ENCODE measurements at places on chromosomes 12 and 14. TPM values are rescaled to one million over a fixed set of nuclear protein-coding genes. Genes with fewer than 3 reads are reported as not detected.

- no peak overlapping the region for H3K4me3 ChIP-seq
- peaks cover 2% of the 10 kb centered on the region for H3K4me1 ChIP-seq
- peaks cover 2% of the 10 kb centered on the region for H3K27me3 ChIP-seq
- no peak for DNase-seq
- H3K36me3 ChIP-seq, result peaks cover 2% of the 10 kb centered on the region
Measured at GRCh38 chr12:68470664-68471328, 138.6 kb upstream of the MDM1 start.

DNA sequence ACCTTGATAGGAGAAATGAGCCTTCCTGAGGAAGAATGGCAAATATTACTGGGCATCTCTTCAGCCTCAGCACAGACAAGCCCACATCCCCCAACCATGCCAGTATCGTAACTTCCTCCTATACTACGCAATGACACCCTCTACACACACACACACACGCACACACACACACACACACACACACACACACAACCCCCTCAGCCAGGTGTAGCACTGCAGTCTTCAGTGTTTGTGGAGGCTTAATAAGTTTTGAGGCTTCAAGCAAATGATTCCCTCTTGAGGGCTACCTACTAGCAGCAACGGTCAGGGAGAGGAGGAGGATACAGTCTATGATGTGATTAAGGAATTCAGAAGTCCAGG lies 1.6 kb downstream of the DGKA start:
- peak overlapping the region; percentile 98 for H3K27ac ChIP-seq
- peaks cover 51% of the 10 kb centered on the region for H3K36me3 ChIP-seq
- peak overlapping the region; percentile 98 for H3K4me3 ChIP-seq
- DNase-seq, result no peak

DNA sequence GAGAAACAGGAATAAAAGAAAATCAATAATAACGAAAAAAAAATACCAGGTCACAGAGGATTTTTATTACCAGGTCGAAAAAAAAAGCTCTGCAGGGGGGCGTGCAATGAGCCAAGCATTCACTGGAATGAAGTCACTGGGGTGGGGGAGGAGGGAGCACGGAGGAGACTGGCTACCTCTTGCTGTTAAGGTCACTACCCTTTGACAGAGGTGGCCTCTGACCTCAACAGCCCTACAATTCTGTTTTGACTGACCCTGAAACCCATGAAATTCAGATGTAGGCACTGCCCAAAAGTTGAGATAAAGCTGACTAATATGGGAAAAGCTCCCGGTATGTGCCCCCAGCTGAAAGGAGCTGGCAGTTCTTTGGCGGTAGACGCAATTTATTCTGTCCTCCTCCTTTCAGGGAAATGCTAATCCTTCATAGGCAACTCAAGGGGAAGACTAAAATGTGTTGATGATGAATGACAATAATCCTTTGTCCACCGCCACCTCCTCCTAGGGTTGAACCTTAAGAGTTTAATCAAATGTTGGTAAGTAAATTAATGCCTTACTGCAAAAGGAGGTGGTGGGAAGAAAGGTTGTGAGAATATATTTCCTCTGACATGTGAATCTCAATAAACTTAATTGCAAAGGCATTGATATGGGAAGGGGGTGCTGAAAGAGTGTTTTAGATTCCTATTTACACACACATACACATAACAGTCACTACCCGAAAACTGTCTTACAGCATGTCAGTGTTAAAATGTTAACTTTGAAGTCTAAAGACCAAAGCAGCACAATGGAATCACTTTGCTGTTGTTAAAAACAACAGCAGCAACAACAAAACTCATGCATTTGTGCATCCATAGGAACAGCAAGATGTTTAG lies 6.3 kb upstream of the RIC8B start:
- H3K4me3 ChIP-seq, result no peak overlapping the region
- no peak overlapping the region for H3K27ac ChIP-seq
- no peaks in the 10 kb centered on the region for H3K27me3 ChIP-seq
- DNase-seq, result no peak
- peaks cover 16% of the 10 kb centered on the region for H3K4me1 ChIP-seq

- DNase-seq, result no peak
- peak overlapping the region; percentile 12 for H3K4me3 ChIP-seq
- H3K4me1 ChIP-seq, result peaks cover 15% of the 10 kb centered on the region
- H3K27me3 ChIP-seq, result no peaks in the 10 kb centered on the region
Measured at GRCh38 chr12:32522331-32523221, 123.2 kb downstream of the FGD4 start.

DNA sequence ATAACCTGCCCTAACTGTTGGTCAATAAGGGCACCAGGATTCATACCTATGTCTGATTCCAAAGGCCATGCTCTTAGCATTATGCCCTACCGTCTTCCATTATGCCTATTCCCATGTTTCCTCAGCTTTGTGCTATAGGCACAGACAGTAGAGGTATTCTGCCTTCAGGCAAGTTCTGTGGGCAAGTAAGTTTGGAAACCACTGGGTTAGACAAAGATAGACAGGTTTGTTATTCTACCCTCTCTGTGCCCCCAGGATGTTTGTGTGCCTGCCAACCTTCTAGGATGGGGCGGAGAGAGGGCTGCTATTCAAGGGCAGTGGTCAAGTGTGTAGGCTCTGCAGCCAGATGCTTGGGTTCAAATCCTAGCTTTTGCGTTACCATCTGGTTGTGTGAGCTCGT lies 4.6 kb downstream of the RAPGEF3 start:
- no peaks in the 10 kb centered on the region for H3K27me3 ChIP-seq
- no peak overlapping the region for H3K4me3 ChIP-seq
- peaks cover 28% of the 10 kb centered on the region for H3K4me1 ChIP-seq
- H3K36me3 ChIP-seq, result no peaks in the 10 kb centered on the region
- H3K27ac ChIP-seq, result no peak overlapping the region

DNA sequence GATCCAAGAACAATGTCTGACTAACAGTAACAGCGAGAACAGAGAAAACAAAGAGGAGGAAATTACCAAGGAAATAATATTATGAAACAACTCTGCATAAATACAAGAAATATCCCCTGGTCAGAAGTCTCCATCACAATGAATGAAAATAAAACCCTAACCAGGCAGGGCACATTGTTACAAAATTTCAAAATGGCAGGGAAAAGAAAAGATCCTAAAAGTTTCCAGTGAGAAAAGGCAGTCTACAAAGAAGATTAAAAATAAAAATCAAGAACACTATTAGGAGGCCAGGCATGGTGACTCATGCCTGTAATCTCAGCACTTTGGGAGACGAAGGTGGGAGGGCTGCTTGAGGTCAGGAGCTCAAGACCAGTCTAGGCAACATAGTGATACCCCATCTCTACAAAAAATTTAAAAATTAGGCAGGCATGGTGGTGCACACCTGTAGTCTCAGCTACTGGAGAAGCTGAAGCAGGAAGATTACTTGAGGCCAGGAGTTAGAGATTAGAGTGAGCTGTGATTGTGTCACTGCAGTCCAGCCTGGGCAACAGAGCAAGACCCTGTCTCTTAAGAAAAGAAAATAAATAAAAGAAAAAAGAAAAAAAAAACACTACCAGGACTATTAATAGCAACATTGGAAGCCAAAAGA lies 47.8 kb downstream of the FERMT2 start:
- H3K4me3 ChIP-seq, result no peak overlapping the region
- no peak overlapping the region for H3K27ac ChIP-seq
- no peak for DNase-seq
- peaks cover 3% of the 10 kb centered on the region for H3K4me1 ChIP-seq

- no peak overlapping the region for H3K4me3 ChIP-seq
- DNase-seq, result no peak
- H3K4me1 ChIP-seq, result peaks cover 9% of the 10 kb centered on the region
- peaks cover 30% of the 10 kb centered on the region for H3K27me3 ChIP-seq
Measured at GRCh38 chr12:75561921-75562320, 50.5 kb upstream of the KRR1 start.

DNA sequence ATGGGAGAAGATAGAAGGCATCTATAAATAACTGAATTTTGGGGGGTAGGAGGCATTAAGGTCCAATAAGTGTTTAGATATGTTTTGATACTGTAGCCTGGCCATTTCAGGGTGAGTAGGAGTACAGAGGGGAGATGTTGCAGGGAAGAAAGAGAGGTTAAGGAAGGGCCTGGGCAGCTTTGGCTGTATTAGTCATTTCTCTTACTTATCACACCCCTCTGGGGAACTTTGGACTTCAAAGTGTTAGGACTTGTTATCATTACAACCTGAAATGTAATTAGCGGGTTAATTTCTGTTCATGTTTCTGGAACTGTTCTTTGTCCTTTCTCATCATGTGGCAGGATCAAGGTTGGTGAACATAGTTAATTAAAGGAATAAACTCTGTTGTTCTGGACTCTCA lies 40.3 kb downstream of the SUSD6 start:
- H3K4me3 ChIP-seq, result no peak overlapping the region
- no peak for DNase-seq
- H3K27me3 ChIP-seq, result no peaks in the 10 kb centered on the region
- no peak overlapping the region for H3K27ac ChIP-seq

DNA sequence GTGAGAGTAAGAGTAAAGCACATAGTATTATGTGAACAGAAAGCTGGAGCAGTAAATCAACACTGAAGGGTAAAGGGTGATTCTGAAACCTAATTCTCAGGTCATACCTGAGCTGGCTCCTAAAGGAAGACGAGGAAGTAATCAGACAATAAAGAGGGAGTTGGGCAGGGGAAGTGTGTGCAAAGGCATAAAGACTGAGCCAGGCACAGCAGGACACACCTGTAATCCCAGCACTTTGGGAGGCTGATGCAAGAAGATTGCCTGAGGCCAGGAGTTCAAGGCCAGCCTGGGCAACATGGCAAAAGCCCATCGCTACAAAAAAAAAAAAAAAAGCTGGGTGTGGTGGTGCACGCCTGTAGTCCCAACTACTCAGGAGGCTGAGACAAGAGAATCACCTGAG lies 9.6 kb downstream of the ARF3 start:
- no peak overlapping the region for H3K27ac ChIP-seq
- no peaks in the 10 kb centered on the region for H3K27me3 ChIP-seq
- peaks cover 12% of the 10 kb centered on the region for H3K36me3 ChIP-seq
- peaks cover 20% of the 10 kb centered on the region for H3K4me1 ChIP-seq

- DNase-seq, result no peak
- H3K36me3 ChIP-seq, result peaks cover 1% of the 10 kb centered on the region
- H3K27ac ChIP-seq, result no peak overlapping the region
- no peak overlapping the region for H3K4me3 ChIP-seq
- H3K27me3 ChIP-seq, result peaks cover 4% of the 10 kb centered on the region
Measured at GRCh38 chr14:62062645-62063044, 300.4 kb downstream of the SNAPC1 start.

- DNase-seq, result peak; percentile 53
- H3K27ac ChIP-seq, result no peak overlapping the region
- H3K27me3 ChIP-seq, result no peaks in the 10 kb centered on the region
- H3K4me3 ChIP-seq, result no peak overlapping the region
Measured at GRCh38 chr14:23478109-23478759, 8.7 kb downstream of the NGDN start.

DNA sequence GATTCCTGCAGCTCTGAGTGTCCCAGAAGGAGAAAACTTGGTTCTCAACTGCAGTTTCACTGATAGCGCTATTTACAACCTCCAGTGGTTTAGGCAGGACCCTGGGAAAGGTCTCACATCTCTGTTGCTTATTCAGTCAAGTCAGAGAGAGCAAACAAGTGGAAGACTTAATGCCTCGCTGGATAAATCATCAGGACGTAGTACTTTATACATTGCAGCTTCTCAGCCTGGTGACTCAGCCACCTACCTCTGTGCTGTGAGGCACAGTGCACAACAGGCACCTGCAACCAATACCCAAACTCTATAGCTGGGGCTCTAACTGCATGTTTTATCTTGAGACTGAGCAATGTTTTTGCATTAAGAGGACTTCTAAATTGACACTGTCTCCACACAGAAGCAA lies 379.2 kb upstream of the OR4E1 start:
- H3K4me1 ChIP-seq, result peaks cover 28% of the 10 kb centered on the region
- DNase-seq, result no peak
- H3K36me3 ChIP-seq, result peaks cover 3% of the 10 kb centered on the region
- peak overlapping the region; percentile 80 for H3K4me3 ChIP-seq
- no peaks in the 10 kb centered on the region for H3K27me3 ChIP-seq
- peak overlapping the region; percentile 91 for H3K27ac ChIP-seq

GRCh38 chr12:130090542-130090941 lies 71.7 kb upstream of the FZD10 start:
- H3K36me3 ChIP-seq, result no peaks in the 10 kb centered on the region
- peaks cover 11% of the 10 kb centered on the region for H3K4me1 ChIP-seq
- H3K4me3 ChIP-seq, result no peak overlapping the region

DNA sequence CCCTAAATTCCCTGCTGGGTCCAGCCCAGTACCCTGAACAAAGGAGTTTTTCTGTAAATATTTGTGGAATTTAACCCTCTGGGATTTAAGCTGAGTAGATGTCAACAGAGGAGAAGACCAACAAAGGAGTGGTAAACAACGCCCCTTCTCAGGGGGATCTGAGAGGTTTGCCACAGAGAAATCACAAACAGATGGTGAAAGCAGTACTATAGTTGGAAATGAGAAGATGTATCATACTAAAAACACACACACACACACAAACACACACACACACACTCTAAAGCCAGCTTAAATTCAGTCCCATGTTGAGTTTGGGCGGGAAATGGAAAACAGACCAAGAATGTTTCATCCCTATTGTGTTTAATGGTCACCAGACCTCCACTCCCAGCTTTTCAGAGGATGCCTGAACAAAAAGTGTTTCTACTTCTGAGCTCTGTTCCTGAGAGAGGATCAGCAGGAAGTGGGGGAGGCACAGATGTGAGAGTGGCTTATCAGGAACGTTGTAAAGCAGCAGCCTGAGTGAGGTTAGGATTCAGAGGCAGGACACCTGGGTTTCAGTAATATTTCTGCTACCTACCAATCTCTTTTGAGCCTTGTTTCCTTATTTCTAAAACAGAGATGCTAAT lies 3.2 kb downstream of the BIN2 start:
- no peak for DNase-seq
- H3K36me3 ChIP-seq, result peaks cover 45% of the 10 kb centered on the region
- peak overlapping the region; percentile 87 for H3K27ac ChIP-seq
- peak overlapping the region; percentile 96 for H3K4me3 ChIP-seq

The SLCO1B3 gene
- not detected for total RNA-seq

The SYT10 gene
- not detected for total RNA-seq

The FAM90A1 gene
- 0.11 TPM for total RNA-seq
